ENCODE measurements at places on chromosomes 3 and 15. TPM values are rescaled to one million over a fixed set of nuclear protein-coding genes. Genes with fewer than 3 reads are reported as not detected.

- no peaks in the 10 kb centered on the region for H3K4me1 ChIP-seq
- DNase-seq, result no peak
- H3K27me3 ChIP-seq, result peaks cover 35% of the 10 kb centered on the region
- no peak overlapping the region for H3K27ac ChIP-seq
- H3K36me3 ChIP-seq, result no peaks in the 10 kb centered on the region
Observed at GRCh38 chr15:79089890-79090486, 592 bp downstream of the RASGRF1 start.

DNA sequence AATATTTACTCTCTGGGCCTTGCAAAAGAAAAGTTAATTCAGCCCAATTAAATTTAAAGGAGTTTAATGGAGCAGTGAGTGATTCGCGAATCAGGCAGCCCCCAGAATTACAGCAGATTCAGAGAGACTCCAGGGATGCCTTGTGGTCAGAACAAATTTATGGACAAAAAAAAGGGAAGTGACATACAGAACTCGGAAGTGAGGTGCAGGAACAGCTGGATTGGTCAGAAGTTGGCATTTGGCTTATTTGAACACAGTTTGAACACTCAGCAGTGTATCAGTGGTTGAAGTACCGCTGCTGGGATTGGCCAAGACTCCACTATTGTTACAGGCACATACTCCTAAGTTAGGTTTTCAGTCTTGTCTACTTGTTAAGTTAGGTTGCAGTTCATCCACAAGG lies 145.0 kb upstream of the GAP43 start:
- H3K27ac ChIP-seq, result no peak overlapping the region
- no peaks in the 10 kb centered on the region for H3K27me3 ChIP-seq
- DNase-seq, result no peak
- no peaks in the 10 kb centered on the region for H3K4me1 ChIP-seq
- no peaks in the 10 kb centered on the region for H3K36me3 ChIP-seq
- H3K4me3 ChIP-seq, result no peak overlapping the region

- no peaks in the 10 kb centered on the region for H3K36me3 ChIP-seq
- peaks cover 14% of the 10 kb centered on the region for H3K4me1 ChIP-seq
- no peak overlapping the region for H3K27ac ChIP-seq
- no peaks in the 10 kb centered on the region for H3K27me3 ChIP-seq
Observed at GRCh38 chr3:71366988-71367604, 216.4 kb downstream of the FOXP1 start.

Gene CCR2
- total RNA-seq, result 7.3 TPM

Gene FRMD5
- total RNA-seq, result 0.09 TPM

Gene PYGO1
- 0.71 TPM for total RNA-seq

All from thymus (tissue), 14 donors.